ENCODE measurements at places on chromosomes 11 and 22.

GRCh38 chr22:16789860-16790493 is 35.2 kb downstream of the XKR3 start:
- DNase-seq, result no peak

GRCh38 chr11:77063407-77063806 is 3.4 kb upstream of the CAPN5 start:
- DNase-seq, result no peak

GRCh38 chr11:109865548-109866186 is 227.5 kb upstream of the ZC3H12C start:
- peak; percentile 75 for DNase-seq

- DNase-seq, result no peak
Measured at GRCh38 chr11:125190566-125190965, 26.0 kb downstream of the PKNOX2 start.

GRCh38 chr22:36726007-36726380 is 22.4 kb upstream of the CACNG2 start:
- no peak for DNase-seq

DNA sequence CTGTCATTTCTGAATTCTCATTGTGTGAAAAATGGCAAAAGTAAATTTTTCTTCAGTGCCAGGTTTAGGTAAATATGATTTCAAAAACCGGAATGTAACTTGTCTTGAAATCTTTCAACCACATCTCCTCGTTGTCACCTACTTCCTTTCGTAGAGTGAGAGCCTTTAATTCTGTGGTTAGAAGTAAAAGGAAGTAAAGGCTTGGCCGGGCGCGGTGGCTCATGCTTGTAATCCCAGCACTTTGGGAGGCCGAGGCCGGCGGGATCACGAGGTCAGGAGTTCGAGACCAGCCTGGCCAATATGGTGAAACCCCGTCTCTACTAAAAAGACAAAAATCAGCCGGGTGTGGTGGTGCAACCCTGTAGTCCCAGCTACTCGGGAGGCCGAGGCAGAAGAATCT is 29.8 kb downstream of the SGSM3 start:
- DNase-seq, result no peak

- no peak for DNase-seq
Measured at GRCh38 chr11:73168925-73169579, 26.9 kb upstream of the FCHSD2 start.
